ENCODE measurements at places on chromosomes 1 and 21.

GRCh38 chr1:161721738-161722343 lies 497 bp downstream of the FCRLB start:
- DNase-seq: no peak

DNA sequence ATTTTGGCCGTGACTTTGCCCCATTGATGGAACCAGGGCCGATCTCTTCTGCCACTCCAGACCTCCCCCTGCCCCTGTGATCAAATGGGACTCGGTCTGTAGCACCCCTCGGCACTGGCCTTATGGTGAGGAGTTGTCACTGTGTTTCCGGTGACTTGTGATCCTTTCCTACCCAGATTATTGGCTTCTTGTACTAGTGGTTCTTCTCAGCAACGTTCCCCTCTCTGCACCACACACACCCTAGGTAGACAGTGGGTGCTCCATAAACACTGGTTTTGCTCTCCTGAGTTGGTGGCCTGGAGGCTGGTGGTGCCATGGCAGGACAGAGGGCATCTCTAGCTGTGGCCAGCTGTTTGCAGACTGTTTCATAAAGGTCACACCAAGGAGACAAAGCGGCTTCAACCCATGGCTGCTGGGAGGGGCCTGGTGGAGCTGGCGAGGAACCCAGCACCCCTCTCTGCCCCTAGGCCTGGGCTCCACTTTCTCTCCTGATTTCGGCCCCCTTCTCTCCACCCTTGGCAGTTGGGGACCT lies 50.7 kb downstream of the DHRS3 start:
- DNase-seq: no peak

DNA sequence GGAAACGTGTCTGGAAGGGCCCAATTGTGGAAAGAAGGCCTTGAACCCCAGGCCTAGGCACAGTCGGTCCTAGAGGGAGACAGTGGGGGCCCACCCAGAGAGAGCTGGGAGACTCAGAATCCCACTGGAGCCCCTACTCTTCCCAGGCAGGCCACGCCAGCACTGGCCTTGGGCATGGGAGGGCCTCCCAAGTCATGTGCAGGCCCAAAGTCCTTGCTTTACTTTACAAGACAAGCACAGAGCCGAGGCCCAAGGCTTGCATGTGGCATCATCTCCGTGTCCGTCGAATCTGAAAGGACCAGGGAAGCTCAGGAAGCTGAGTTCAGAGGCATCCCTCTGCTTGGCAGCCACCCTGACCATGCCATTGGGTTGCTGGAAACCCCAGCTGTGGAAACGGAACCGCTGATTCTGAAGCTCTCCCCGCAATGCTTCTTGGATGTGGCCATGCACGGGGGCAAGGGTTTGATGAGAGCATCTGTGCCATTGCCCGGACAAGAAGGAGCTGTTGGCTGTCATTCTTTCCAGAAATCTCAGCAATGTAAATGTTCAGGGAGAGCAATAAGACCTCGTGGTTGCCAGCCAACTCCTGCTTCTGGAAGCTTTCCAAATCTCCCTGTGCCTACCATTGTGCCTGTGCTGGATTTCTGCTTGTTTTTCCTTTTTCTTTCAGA lies 32.8 kb downstream of the ABCG1 start:
- DNase-seq: no peak

- DNase-seq: no peak
Measured at GRCh38 chr21:30206551-30207251, 9.2 kb downstream of the CLDN8 start.

- no peak for DNase-seq
Measured at GRCh38 chr1:183276386-183277080, 90.5 kb downstream of the LAMC2 start.

DNA sequence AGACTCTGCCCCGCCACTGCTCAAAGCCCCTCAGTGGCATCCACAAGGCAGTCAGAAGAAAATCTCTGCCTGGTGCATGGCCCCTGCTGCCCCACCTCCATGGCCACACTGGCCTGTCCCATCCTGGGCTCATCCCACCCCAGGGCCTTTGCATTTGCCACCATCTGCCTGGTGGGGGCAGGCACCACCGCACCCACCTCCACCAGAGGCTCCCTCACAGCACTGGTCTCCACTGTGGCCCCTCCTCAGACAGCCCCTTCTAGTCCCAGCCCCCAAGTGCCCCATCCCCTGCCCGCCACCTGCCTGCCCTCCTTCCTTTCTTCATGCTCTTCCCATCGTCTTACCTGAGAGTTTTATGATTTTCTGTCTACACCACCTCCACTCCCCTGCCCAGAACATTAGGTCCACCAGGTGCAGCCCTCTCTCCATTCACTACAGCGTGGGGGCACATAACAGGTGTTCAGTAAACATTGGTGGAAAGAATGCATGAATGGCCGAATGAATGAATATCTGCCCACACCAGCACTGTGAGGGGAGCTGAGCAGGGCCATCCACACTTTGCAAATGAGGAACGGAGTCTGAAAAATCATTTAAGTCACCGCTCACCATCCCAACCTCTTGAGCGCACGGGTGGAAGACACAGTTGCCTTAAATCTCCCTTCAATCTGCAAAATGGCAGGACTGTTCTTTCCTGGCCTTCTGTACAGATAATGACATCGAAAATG lies 2.1 kb downstream of the PRDM15 start:
- DNase-seq: no peak

DNA sequence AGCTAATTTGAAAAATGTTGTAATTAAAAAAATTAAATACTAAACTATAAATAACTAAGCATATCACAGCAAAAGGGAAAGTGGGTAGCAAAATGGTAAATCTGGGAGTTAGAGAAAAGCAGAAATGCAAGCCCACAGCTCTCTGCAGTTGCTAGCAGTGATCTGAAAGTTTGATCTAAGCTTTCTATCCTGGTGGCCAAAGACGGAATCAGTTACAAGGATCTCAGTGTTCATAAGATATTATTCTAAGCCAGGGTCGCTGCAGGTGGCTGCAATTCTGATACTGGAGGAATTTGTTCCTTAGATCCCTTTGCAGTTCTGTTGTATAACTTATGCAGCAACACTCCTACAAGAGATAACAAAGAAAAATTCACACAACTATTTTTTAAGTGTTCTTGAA lies 363.7 kb downstream of the SETD4 start:
- no peak for DNase-seq

DNA sequence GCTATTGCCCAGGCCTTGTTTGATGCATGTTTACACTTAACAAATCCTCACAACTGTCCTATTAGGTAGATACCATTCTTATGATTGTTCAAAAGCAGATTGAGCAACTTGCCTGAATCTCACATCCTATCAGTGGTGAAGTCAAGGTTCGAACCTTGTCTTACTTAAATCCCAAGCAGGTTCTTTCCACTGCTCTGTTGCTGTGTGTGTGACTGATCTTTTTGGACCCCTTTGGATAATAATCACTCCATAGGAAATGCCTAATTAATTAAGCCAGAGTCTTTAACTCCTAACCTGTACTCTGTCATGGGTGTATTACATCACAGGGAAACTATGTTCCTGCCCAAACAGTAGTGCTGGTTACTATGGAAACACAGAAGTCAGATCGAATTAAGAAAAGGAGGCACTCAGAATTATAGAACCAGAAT lies 84.2 kb downstream of the SPATA46 start:
- no peak for DNase-seq
